ENCODE measurements at places on chromosomes 11 and 22. TPM values are rescaled to one million over a fixed set of nuclear protein-coding genes. Genes with fewer than 3 reads are reported as not detected.
A peak's percentile ranks its signal among the peaks of the same experiment; 100 is the strongest.

DNA sequence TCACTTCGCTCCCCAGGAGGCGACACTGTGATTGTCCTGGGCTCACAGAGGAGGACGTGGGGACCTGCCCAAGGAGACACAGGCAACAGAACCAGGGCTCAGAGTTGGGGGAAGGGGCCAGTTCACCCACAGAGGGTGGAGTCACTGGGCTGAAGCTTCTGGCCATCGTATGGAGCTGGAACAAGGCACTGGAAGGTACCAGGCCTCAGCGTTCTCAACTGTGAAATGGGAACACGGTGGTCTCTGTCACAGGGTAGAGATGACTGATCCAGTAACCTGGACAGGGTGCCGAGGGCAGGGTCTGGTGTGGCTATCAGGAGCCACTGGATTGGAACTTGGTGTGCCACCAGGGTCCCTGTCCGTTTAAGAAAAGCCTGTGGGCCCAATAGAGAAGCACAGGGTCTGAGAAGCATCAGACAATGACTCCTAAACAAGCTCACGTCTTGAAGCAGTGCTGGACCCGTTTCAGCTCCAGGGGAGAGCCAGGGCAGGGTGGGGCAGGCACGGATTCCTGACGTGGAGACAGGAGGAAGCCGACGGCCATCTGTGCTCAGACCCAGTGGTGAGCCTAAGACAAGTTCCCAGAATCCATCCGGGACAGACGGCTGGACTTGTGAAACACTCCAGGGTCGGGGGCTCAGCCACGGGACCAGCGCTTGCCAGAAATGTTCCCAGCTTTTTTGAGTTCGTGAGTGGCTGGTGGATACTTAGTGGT lies 25.0 kb upstream of the KCNQ1OT1 start:
- DNase-seq = no peak

GRCh38 chr11:86144846-86145245 lies 76.0 kb upstream of the PICALM start:
- no peak for DNase-seq

DNA sequence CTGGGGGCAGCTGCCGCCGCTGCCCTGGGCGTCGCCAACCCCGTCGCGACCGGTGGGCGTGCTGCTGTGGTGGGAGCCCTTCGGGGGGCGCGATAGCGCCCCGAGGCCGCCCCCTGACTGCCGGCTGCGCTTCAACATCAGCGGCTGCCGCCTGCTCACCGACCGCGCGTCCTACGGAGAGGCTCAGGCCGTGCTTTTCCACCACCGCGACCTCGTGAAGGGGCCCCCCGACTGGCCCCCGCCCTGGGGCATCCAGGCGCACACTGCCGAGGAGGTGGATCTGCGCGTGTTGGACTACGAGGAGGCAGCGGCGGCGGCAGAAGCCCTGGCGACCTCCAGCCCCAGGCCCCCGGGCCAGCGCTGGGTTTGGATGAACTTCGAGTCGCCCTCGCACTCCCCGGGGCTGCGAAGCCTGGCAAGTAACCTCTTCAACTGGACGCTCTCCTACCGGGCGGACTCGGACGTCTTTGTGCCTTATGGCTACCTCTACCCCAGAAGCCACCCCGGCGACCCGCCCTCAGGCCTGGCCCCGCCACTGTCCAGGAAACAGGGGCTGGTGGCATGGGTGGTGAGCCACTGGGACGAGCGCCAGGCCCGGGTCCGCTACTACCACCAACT lies 1.0 kb downstream of the FUT4 start:
- DNase-seq = no peak

DNA sequence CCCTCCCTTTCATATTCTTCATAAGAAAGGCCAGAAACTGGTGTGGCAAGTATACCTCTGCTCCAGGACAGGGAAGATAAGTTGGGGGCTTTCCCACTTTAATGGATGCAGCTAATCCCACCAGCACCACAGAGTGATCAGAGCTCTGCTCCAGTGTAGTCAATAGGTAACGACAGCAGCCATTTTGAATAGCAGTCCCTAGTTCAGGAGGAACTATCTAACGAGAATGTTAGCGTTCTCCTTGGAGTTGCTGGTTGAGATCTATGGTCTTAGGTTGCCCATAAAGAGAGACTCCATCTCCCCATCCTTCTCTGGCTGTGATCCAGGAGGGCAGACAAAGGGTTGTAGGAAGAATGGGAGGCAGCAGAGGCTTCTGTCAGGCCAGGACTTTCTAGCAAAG lies 64.0 kb upstream of the CCDC90B start:
- no peak for DNase-seq

DNA sequence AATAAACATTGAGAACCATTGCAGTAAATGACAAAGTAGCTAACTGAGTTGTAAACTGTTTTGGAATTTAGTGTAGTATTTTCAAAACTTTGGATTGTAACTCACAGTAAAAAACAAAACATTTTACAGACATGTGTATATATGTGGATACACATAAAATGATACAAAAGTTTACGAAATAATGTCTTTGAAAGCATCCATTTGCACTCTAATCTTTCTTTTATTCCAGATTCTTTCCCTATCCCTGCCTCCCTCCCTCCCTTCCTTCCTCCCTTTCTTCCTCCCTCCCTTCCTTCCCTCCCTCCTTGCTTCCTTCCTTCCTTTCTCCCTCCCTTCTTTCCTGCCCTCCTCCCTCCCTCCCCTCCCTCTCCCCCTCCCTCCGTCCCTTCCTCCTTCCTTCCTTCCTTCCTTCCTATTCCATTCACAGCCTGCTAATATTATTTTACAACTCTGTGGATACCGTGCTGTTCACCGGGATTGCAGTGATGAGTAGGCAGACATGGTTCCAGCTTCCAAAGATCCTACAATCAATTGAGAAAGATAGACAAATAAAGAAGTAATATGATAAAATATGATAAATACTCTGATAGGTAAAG lies 3.5 kb downstream of the RRM1 start:
- DNase-seq = no peak

- no peak for DNase-seq
These were observed 43.3 kb downstream of the SNX19 start for GRCh38 chr11:130872981-130873380.

DNA sequence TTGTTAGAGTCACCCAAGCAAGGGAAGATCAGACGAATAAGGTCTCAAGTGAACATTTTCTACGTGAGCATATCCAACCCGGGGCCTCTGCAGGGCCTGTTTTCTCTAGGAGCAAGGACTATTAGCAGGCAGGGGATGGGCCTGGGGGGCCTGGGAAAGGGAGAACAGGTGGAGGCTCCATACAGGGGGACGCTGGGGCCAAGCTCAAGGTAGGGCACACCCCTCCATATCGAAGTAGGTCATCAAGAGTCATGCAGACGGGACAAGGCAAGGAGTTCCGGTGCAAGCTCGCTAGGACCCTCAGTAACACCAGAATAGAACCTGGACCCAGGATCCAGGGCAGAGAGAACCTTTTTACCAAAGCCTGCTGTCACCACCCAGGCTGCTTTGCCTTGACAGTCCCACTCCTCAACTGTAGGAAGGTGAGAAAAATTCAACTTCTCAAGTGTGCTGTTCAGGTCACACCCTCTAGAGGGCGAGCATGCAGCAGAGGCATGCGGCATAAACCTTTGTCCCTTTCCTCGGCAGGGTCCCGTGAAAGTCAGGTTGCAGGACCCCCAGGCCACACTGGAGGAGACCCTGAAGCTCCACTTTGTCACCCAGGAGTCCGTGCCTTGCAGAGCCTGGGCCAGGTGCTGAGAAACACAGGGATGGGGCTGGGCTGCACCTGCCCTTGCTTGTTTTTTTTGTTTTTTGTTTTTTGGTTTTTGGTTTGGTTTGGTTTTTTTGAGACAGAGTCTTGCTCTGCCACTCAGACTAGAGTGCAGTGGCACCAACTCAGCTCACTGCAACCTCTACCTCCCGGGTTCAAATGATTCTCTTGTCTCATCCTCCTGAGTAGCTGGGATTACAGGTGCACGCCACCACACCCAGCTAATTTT lies 8.6 kb upstream of the APOBEC3B start:
- DNase-seq = no peak

- no peak for DNase-seq
These were observed 1.2 kb downstream of the GRK2 start for GRCh38 chr11:67267188-67268080.

- DNase-seq = no peak
These were observed 86.1 kb downstream of the GRIA4 start for GRCh38 chr11:105696000-105696399.

- no peak for DNase-seq
These were observed 996.7 kb upstream of the CHORDC1 start for GRCh38 chr11:91219535-91219934.

- no peak for DNase-seq
These were observed 39.4 kb downstream of the SHANK2 start for GRCh38 chr11:71212871-71213559.

GRCh38 chr22:31160328-31160978 lies 471 bp downstream of the RNF185 start:
- peak; percentile 14 for DNase-seq

DNA sequence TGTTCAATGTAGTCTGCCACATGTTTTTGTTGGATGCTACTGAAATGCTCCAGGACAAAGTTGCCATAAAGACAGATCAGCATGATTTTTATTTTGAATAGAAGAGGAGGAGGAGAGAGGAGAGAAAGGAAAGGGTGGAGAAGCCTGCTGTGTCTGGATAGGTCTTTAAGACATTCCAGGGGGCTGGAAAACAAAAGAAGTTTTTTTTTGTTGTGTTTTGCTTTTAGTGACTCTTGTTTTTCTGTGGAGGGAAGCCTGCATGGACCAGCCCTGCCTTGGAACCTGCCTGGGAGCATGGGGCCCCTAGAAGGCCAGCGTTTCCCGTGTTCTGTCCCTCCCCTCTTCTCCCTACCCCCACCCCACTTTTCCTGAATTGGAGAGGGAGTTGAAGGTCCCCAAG lies 2.3 kb downstream of the TSPAN18 start:
- no peak for DNase-seq

DNA sequence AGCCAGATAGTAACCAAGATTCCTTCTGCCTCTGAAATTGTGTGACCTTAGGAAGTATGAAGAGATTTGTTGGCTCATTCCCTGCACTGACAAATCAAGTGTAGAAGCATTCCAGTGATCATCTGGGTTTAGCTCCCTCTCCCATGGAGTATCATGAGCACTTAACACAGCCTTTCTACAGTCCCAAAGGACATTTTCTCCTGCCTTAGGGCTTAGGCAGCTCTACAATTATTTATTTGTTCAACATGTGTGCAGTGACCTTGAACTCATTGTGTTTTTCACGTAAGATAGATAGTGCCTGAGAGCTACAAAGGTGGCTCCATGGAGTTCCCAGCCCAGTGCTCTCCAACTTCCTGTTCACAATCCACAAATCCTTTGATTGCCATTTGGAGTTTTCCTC lies 94.8 kb upstream of the FAT3 start:
- no peak for DNase-seq

DNA sequence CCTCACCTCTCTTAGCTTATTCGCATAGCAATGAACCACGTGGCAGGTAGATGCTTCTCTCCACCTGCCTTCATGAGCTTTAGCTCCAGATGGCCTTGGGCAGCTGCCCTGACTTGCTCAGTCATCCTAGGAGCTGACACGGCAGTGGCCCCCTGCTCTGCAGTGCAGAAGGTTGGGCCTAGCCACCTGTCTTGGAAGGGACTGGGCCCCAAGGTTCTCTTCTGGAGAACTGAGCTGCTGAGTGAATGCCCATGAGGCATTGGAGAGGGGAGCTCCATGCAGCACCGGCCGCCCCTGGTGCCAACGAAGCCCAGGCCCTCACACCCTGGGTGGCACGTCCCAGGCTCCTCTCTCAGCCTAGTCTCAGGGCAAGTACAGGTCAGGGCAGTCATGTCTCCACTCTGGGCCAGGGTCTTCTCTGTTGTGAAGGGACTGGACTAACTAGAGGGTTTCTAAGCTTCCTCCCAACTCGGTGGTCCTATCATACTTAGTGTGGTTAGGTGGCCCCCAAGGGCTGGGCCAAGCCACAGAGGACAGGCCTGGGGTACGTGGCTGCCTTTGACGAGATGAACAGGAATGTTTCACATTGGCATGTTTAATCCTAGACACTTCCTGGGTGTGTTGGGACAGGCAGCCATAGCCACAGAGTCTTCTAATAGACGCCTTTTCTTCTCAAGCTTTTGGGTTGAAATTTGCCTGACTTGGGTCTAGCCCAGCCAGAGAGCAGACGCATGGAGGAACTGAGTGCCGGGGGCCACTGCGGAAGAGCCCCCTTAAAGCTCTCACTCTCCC lies 47.9 kb downstream of the ALX4 start:
- no peak for DNase-seq

DNA sequence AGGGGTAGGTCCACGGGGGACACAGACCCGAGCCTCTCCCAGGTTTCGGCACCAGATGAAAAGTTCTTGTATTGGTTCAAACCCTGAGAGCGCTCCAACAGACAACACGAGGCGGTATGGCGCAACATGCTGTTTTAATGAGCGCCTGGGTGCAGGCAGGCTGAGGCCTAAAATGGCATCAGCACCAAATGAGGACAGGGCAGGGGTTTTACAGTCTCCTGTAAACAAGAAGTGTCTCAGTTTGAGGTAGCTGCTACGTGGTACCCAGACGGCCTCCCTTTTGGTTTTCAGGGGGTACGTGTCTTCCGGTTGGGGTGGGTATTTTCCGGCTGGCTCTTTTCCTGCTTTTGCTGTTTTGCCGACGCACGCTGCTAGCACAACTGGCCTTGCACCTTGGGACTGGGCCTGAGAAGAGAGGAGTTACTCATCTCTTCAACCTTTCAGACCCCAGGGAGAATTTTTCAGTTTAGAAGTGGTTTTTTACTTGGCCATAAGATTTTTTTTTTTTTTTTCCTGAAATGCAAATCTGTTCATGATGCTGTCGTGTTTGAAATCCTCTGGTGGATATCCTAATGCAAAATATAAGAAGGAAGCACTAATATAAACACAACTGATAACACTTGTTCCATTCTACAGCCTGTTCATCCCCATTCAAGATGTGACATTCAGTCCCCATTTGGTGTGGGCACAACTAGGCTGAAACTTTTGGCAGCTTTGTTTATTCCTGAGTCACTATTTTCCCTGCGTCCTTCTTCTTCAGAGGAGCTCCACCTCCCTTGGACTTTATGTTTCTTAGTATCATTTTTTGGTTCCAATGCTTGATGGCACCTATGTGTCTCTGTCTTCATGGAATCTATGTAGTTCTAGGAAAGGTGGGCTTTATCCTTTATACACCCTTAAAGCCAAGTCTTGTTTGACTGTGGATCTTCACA lies 6.5 kb downstream of the PPFIBP2 start:
- no peak for DNase-seq

DNA sequence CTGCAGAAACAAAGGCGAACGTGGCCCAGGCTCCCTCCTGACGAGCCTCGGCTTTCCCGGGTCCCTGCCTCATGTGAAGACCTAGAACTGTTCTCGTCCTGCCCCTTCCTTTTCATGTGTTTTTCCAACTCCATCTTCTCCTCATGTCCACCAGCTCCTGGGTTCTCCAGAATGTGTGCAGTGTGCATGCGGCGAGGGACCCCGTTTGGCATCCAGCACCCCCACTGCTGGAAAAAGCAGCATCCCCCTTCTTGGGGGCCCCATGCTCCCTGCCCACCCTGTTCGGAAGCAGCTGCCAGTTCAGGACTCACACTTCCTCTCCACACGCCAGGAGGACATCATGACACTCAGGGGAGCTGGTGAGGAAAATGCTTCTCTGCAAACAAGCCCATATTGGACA lies 313.5 kb downstream of the BRD1 start:
- DNase-seq = no peak

SPTBN2 gene
- 65.8 TPM for polyA plus RNA-seq

MMP1 gene
- 0.07 TPM for polyA plus RNA-seq

OR51F1 gene
- polyA plus RNA-seq = not detected

MMP27 gene
- polyA plus RNA-seq = not detected

KIAA1671 gene
- polyA plus RNA-seq = 24.1 TPM

Data from right renal cortex interstitium (tissue), 3 donors.